T-helper 1 cell (primary cell): ENCODE measurements at places on chromosomes 12 and 14.

GRCh38 chr12:122035292-122035691 is 13.6 kb downstream of the BCL7A start:
- DNase-seq, result no peak

DNA sequence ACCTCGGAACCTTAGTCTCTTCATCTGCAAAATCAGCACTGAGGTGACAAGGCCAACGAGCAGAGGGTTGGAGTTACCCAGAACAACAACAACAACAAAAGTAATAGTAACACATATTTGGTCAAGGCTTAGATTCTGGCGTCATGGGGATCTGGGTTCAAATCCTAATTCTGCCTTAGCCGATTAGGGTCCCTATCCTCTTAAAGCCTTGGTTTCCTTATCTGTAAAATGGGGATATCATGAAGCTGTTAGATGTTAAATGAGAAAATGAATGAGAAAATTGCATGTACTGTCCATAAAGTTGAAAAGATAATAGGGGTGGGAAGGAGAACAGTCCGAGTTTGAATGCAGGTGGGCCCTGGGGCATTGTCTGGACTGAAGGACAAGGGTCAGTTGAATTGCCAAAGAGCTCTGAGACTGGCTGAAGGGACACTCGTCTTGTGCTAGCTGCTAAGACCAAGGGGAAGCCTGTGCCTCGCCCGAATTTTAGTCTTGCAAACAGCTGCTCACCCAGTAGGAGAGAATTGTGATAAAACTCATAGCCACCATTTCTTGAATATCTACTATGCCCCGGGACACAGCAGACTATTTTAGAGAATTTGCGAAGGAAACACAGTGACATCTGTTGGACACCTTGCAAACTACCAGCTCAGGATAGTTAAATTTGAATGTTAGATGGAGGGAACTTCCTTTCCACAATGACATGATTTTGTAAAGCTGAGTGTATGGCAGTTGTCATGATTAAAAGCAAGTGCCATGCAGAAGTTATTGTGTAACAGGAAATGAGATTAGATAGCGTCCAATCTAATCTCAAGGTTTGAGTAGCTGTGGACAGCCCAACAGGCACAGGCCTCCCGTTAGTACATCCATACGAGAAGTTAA is 6.8 kb upstream of the HNF1A start:
- no peak for DNase-seq

DNA sequence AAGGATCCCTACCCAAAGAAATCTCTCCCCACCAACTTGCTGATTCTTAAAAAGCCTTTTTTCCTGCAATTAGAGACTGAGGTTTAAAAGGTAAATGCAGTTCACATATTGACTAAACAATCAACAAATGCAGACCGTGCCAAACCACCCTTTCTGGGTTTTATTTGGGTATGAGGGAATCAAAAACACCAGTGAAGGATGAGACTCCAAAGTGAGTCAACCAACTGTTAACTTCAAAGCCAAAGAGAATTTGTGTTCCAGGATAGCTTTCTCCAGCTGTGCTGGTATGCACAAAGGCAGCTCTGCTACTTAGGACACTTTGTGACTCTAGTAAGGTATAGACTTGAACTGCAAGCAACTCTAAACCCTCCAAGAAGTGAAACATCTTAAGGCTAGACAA is 39.4 kb downstream of the RPS29 start:
- DNase-seq, result no peak

GRCh38 chr14:67079846-67080245 is 109.4 kb upstream of the GARIN2 start:
- DNase-seq, result no peak

DNA sequence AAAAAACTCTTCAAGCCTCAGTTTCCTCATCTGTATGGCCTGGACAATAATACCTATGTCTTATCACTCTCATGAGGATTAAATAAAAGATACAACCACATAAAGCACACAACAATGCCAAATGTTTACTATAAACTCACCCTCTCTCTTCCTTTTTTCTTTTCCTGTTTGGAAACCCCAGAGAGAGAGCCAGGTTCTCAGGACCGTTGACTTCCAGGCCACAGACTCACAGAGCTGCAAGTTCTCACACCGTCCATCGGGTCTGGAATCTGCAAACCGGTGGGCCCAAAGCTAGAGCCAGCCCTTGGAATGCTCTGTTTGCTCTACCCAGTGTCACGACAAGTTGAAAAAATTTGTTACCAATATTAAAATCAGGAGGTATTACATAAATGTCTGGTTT is 4.6 kb upstream of the CD4 start:
- DNase-seq, result no peak

GRCh38 chr12:91240386-91241095 is 57.9 kb upstream of the DCN start:
- no peak for DNase-seq

GRCh38 chr14:100981809-100982208 is 78.3 kb upstream of the RTL1 start:
- DNase-seq, result no peak

DNA sequence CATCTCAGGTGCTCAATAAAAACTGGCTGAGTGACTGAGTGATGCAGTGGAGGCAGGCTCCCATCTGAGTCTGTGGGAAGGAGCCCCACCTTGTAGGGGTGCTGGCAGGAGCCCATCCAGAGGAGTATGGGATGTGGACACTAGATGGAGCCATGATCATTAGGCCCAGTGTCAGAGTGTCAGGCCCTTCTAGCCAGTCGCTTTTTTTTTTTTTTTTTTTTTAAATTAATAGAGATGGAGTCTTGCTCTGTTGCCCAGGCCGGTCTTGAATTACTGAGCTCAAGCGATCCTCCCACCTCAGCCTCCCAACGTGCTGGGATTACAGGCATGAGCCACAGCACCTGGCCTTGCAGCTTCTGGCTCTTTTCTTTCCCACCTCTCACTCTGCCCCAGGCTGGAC is 11.5 kb downstream of the RITA1 start:
- no peak for DNase-seq

GRCh38 chr12:75635606-75636444 is 124.4 kb upstream of the KRR1 start:
- DNase-seq, result no peak

DNA sequence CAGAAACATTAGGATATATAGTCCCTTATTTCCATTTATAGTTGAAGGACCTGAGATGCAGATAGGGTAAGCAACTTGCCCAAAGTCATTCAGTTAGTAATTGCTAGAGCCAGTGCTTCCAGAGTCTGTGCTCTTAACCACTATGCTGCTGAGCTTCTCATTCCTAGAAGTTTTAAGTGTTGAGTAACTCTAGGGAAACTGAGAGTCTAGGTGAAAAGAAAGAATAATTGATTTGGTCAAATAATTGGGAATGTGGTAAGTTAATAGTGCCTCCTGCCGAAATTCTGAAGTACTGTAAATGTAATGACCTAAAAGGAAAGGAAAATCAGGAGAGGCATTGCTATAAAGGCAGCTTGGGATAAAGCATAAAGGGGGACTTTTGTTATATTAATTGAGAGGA is 14.1 kb downstream of the PYROXD1 start:
- DNase-seq, result no peak

GRCh38 chr14:65860956-65861611 is 448.6 kb downstream of the FUT8 start:
- no peak for DNase-seq

DNA sequence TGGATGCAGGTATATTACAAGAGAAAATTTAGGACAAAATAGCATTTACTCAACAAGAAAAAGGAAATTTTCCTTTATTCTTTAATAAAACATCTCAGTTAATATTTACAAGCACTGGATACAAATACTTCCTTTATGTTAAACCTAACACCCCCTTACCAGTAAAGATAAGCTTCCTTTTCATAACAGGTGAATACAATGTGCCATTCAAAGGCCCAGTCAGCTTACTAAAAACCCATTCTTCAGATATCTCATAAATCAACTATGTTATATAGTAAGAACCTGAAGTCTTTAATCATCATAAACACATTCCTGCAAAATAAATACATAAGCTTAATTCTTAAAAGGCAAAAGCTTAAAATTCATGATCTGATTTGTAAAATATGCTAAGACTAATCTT is 52.6 kb downstream of the LRP6 start:
- DNase-seq, result no peak

- no peak for DNase-seq
Measured at GRCh38 chr12:18752280-18752920, 14.5 kb downstream of the CAPZA3 start.

- no peak for DNase-seq
Measured at GRCh38 chr12:40650038-40650704, 42.1 kb upstream of the CNTN1 start.

- DNase-seq, result peak; percentile 24
Measured at GRCh38 chr12:123384318-123384993, 524 bp downstream of the KMT5A start.

- no peak for DNase-seq
Measured at GRCh38 chr14:66045572-66046021, 440.6 kb upstream of the CCDC196 start.

DNA sequence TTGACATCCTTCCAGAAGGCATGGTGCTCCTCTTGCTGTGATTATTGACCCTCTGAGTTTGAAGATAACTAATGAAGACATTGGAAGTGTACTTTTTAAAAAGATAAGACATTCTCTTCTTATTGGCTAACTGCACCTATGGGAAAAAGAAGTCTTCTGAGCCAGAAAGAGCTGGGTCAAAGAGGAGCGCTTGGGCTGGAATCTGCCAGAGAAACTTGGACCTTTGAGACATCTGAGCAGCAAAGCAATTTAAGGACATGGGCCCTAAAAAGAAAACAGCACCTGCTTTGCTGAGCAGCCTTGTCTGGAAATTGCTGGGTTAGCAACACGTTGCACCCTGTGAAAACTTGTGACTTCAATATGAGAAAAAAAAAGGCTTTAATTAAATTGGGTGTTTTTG is 27.8 kb downstream of the IGF1 start:
- DNase-seq, result no peak

GRCh38 chr12:66901138-66901932 is 222.5 kb upstream of the GRIP1 start:
- no peak for DNase-seq

GRCh38 chr12:25412735-25413134 is 140.3 kb downstream of the LMNTD1 start:
- DNase-seq, result no peak

DNA sequence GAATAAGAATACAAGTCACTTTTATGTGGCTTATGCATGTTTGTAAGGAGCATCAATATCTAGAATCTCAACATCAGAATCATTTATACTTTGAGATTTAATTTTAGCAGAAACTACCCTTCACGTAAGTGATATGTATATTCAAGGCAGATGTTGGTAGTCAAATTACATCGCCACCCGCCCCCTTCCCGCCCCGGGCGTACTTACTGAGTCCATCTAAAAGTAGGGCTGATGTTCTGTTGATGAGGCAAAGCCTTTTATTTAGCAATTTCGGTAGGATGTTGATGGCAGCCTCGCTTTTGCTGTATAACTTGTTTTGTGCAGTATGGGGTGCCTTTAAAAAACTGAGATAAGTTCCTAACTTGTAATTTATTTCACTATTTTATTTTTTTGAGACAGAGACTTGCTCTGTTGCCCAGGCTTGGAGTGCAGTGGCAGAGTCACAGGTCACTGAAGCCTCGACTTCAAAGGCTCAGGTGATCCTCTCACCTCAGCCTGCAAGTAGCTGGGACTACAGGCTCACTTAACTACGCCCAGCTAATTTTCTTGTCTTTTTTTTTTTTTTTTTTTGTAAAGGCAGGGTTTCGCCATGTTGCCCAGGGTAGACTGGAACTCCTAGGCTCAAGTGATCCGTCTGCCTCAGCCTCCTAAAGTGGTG is 30.8 kb downstream of the KTN1 start:
- DNase-seq, result no peak

DNA sequence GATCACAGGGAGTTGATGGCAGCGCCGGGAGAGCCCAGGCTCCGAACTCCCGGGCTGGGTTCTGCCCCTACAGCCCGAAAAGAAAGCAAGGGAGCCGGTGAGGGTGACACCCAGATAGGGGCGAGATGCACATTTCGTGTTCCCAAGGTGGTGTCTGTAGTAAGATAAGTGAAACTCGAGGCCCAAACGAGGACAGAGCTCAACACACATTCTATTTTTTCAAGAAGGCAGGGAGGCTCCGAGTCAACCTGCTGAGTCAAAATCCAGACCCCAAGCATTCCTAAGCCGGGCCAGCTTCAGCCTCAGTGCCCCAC is 24.2 kb upstream of the YY1 start:
- no peak for DNase-seq

- no peak for DNase-seq
Measured at GRCh38 chr12:55296469-55296868, at the start of gene OR6C6. Gene OR6C6, minus strand, starts transcription at chr12:55296569. Its CDS starts 1,337 bp downstream, at chr12:55295232.

GRCh38 chr12:43338848-43339526 is 213.0 kb downstream of the ADAMTS20 start:
- DNase-seq, result no peak

GRCh38 chr12:3744229-3744901 is 8.5 kb downstream of the CRACR2A start:
- no peak for DNase-seq

GRCh38 chr14:95041477-95042020 is 115.8 kb downstream of the DICER1 start:
- no peak for DNase-seq

GRCh38 chr14:35285168-35286002 is 6.8 kb upstream of the PSMA6 start:
- DNase-seq, result no peak

DNA sequence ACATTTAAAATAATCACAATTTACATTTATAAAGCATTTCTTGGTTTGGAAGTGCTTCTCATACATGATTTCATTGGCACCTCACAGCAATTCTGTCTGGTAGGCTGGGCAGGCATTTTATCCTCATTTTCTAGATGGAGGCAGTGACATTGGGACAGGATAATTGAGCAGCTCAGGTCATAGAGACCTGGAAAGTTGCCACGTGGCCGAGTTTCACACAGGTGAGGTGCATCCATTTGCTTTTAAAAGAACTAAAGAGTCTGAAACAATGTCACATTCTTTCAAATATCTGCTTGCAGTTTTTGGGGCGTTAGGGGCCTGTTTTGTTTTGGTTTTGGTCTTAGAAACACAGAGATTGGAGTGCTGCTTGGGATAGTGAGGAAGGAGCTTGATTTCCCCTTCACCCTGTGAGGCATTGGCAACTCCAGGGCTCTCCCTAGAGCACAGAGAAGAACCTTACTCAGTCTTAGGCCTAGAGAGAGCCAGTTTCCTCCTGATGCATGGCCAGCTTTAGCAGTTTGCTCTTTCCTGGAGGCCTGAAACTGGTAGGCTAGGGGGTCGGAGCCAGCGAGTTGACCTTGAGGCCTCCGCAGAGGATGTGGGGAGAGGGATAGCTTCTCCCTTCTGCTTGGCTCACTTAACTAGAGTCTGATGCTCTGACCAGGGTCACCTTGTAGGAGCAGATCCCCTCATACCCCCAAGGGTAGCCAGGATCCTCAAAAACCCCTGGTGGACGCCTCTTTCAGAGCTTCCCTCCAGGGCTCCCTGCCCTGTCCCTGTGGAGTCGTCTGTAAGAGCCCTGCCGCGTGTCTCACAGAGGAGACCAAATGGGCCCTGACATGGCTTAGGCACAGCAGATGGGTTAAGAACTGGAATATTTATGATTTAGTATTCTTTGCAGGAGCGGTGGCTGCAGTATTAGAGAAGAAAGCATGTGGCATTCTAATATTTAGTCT is 34.9 kb upstream of the JDP2 start:
- no peak for DNase-seq

- DNase-seq, result no peak
Measured at GRCh38 chr12:105930557-105931503, 207.9 kb downstream of the NUAK1 start.

DNA sequence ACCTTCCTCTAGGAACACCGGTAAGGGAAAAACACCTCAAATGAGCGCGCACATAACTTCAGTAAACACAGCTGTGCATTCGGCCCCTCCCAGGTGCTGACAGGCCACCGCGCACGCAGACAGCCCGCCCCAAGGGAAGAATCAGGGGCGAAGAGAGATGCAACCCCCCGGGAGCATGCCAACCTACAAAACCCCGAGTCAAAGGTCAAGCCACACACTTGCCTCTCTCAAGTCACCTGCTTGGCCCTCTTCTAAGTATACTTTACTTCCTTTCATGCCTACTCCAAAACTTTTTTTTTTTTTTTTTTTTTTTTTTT is 2.3 kb upstream of the CYP46A1 start:
- no peak for DNase-seq
